ENCODE measurements at places on chromosomes 6 and 20. TPM values are rescaled to one million over a fixed set of nuclear protein-coding genes. Genes with fewer than 3 reads are reported as not detected.

The ATXN1 gene
- total RNA-seq = 29.5 TPM

- DNase-seq = no peak
Measured at GRCh38 chr20:8305449-8305978, 173.4 kb downstream of the PLCB1 start.

The SAYSD1 gene
- 12.3 TPM for total RNA-seq

DNA sequence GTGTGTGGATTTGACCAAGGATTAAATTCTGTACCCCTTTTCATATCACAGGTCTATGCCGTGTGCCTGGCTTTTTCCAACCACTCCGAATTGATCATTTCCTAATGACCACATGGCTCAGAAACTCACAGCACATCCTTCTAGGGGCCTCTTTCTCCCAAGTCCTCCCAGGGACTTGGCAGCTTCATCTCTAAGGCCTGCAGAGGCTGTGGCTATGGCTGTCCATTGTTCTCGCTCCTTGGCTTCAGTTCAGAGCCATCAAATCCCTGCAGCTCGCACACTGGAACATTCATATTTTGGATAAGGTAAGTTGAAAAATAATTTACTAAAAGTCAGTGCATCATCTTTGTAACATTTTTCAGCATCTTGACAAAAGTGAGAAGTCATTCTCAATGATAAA lies 497.2 kb upstream of the CDH4 start:
- no peak for DNase-seq

DNA sequence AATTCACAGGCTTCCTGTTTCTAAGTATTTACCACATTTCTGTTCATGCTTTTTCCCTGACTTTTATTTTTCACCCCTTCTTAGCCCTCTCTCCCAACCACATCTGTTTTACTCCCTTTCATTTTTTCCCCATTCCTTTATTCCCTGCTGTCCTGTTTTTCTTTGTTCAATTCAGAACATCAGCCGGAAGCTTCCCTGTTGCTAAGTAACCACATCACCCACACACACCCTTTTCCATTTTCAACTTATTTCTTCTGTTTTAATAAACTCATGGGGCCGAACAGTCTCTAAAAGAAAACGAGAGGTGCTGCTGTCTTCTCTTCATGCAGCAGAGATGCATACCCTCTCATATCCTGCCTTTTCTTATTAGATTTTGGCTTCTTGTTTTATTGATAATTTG lies 53.5 kb upstream of the CEP85L start:
- DNase-seq = no peak

DNA sequence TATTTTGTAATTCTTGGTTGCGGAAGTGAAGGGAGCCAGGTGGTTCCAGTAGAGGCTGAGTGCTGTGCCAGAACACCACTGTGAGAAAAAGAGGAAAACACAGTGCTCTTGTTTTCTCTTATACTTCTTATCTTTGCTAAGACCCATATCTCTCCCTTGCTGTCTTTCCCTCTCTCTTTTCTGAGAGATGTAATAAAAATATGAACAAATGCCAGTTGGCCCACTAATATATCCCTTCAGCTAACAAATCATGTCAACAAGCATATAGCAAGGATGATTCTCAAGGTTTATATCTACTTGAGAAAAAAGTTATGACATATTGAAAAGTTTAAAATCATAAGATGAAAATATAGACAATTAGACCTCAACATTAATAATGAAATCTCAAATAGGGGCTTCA lies 758.3 kb downstream of the HDGFL1 start:
- no peak for DNase-seq

- no peak for DNase-seq
Measured at GRCh38 chr20:25745100-25745499, 48.4 kb upstream of the ZNF337 start.

- DNase-seq = no peak
Measured at GRCh38 chr6:137134483-137134882, 39.0 kb downstream of the IL22RA2 start.

DNA sequence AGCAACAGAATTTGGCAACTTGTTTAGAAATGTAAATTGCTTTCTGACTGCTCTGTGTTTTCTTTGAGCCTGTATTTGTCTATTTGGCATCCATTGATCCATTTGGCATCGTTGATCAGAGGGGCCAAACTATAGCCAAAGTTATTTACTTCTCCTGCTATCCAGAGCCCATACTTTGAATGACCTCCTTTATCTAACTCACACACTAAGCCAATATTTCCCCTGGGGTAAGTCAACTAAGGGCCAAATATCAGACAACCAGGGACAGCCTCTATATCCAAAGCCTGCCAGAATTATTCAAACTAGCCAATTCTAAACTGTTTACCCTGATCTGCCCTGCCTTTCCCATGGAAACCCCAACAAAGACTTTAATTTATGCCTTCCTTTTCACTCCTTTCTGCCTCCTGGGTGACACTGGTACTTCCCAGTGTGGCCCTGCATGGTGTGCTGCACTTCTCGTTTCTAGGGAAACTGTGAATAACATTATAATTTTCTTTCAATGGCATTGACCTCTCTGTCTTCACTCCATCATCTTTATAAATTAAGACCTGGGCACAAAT lies 19.8 kb upstream of the ZNF184 start:
- no peak for DNase-seq

GRCh38 chr6:89361171-89361570 lies 8.6 kb upstream of the UBE2J1 start:
- DNase-seq = no peak

DNA sequence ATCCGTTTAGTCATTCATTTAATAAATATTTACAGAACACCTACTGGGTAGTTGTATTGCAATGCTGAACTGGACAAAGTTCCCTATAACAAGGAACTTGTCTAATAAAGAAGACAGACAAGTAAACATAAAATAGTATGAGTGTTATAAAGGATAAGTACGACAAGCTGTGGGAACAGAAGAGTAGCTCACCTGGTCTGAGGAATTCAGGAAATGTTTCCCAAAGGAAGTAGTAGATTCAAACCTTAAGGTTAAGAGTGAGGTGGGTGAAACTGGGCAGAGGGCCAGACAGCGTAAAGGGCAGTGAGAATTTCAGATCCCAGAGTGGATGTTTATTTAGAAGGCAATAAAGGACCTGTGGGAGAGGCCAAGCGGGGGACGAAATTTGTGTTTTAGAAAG lies 72.3 kb upstream of the CD2AP start:
- no peak for DNase-seq

DNA sequence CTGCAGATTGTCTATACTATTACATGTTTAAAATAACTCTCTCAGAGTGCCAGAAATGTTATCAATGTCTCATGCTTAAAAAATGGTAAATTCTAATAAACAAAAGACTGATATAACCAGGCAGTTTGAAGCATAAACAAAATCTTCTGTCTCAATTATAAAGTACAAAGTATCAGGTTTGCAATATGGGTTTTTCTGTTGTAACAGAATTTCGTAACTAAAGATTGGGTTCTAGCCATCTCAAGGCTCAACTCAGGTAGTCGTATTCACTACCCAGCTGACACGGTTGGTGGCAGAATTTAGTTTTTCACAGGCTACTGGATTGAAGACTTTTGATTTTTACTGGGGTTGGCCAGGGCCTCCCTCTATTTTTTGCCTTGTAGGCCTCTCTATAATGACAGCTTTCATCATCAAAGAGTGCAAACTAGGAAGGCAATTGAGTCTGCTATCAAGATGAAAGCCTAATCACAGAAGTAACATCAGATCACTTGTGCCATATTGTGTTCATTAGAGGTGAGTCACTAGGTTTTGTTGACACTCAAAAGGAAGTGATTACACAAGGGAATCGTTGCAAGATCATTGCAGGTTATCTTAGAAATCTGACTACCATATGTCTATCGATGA lies 3.6 kb downstream of the CYP39A1 start:
- no peak for DNase-seq

GRCh38 chr20:38617011-38617829 lies 15.6 kb downstream of the ARHGAP40 start:
- DNase-seq = no peak

- no peak for DNase-seq
Measured at GRCh38 chr6:25534942-25535631, 116.9 kb upstream of the SCGN start.

- DNase-seq = no peak
Measured at GRCh38 chr6:34062815-34063214, 83.1 kb downstream of the GRM4 start.

The ENPP1 gene
- 21.6 TPM for total RNA-seq

DNA sequence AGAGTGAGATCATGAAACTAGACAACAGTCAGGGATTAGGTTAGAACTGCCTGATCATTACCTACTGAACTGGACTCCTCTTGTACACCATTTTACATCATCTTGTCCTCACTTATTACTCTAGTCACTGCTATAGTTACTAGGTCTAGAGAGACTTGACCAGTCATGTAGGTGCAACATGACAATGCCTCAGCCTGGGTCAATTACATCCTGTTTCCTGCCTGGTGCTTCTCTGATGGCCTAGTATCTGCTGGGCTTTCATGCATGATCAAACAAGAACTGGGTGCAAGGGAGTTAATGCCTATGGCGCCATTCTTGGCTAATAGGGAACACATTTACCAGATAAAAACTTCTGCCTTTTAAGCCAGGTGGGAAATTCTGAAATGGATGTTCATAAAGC lies 39.2 kb upstream of the MMS22L start:
- no peak for DNase-seq

The PHACTR3 gene
- 15.9 TPM for total RNA-seq

- no peak for DNase-seq
Measured at GRCh38 chr20:63562461-63563224, 8.7 kb downstream of the FNDC11 start.

The SEMG1 gene
- total RNA-seq = not detected

DNA sequence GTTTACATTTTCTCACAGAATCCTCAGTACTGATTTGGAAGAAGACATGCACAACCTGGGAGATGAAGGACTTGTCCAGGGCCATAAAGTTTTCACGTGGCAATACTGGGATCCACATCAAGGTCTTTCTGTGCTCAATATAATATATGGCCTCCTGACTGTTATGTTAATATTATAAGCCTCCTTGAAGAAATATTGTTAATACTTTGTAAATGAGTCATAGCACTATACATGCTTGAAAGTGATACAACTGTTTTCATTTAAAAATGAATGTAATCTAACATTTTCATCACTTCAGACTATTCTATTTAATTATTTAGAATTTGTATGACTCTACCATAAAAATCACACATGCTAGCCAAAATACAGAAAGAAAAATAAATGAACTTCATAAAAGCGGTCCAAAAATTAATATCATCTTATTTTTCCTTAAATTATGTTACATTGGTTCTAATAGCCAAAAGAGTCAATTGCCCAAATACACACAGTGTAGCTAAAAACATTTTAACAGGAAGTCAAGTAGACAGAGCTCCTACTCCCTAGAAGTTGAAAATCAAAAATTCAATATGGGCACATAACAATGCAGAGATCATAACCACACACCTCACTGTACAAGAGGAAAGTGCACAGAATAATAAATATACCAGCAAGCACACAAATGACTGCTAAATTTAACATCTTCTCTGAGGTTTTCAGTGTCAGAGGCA lies 188.0 kb upstream of the HDDC2 start:
- DNase-seq = no peak

- DNase-seq = no peak
Measured at GRCh38 chr6:170005665-170006064, 254.2 kb downstream of the ERMARD start.

- no peak for DNase-seq
Measured at GRCh38 chr6:7996538-7997111, 67.6 kb downstream of the BLOC1S5 start.

GRCh38 chr6:168414336-168415097 lies 26.5 kb upstream of the SMOC2 start:
- DNase-seq = no peak

The CST7 gene
- 0.84 TPM for total RNA-seq

The ZC3H12D gene
- 3.1 TPM for total RNA-seq

DNA sequence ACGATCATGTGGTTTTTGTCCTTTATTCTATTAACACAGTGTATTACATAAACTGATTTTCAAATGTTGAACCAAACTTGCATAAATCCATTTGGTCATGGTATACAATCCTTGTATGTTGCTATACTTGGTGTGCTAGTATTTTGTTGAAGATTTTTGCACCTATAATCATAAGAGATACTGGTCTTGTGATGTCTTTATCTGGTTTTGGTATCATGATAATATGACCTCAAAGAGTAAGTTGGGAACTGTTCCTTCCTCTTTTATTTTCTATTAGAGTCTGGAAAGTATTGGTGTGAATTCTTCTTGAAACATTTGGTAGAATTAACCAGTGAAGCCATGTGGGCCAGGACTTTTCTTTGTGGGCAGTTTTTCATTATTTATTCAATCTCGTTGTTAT lies 65.3 kb downstream of the TRPC4AP start:
- DNase-seq = no peak

The TRAPPC3L gene
- not detected for total RNA-seq

DNA sequence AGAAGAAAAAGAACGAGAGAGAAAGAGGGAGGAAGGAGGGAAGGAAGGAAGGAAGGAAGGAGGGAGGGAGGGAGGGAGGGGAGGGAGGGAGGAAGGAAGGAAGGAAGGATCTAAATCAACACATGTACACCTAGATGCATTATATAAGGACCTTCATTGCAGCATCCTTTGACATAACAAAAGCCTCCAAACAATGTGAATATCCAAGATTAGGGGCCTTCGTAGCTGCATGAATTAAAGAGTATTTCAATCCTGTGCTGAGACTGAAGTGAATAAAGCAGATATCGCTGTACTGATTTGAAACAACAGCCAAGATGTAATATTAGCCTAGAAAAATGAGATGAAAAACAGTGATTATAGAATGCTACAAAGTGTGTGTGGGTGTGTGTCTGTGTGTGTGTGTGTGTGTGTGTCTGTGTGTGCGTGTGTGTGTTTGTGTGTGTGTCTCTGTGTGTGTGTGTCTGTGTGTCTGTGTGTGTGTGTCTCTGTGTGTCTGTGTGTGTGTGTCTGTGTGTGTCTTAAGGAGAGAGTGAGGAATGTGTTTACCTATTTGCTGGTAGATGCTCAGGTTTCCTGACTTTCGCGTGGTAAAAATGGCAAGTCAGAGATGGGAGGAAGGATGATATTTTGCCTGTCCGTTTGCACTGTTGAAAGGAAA lies 129.0 kb upstream of the PTPN1 start:
- DNase-seq = no peak

DNA sequence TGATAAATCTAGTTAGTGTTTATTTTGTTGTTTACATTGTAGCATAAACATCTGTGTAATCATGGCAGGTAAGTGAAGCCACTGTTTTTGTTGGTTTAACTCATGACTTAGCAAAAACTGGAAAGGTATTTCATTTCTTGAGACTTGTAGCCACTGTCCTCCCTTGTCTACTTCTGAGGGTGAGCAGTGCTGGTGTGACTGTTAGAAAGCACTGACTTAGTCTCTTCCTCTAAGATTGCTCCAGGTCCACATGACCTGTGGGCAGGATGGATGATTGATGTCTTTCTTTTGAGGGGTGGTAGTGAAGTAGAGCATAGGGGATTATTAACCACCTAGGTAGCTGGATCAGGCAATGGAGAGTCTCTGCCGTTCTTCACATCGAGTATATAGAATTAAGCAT lies 203.8 kb downstream of the ARID1B start:
- DNase-seq = no peak
